Hematopoietic multipotent progenitor cell (in vitro differentiated cells): ENCODE measurements at places on chromosomes 5 and 9.

- DNase-seq, result no peak
Observed at GRCh38 chr5:34411470-34412346, 244.4 kb upstream of the RAI14 start.

DNA sequence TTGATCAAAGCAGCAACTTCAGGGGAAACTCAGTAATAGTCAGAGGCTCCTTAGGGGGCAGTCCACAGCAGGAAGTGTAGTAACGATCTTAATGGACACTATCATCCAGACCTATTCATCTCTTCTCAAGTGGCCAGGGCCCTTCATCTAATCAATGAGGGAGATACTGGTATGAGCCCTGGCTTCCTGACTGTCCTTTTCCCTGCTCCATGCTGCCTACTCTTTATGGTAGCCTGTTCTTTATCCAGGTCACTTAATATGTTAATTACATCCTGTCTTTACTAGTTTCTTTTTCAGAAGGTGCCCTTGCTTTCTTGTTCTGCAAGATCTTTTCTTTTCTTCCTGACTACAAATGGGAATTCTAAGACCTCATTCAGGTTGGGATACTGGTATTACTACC, 197.1 kb downstream of the CAVIN4 start:
- DNase-seq, result no peak

DNA sequence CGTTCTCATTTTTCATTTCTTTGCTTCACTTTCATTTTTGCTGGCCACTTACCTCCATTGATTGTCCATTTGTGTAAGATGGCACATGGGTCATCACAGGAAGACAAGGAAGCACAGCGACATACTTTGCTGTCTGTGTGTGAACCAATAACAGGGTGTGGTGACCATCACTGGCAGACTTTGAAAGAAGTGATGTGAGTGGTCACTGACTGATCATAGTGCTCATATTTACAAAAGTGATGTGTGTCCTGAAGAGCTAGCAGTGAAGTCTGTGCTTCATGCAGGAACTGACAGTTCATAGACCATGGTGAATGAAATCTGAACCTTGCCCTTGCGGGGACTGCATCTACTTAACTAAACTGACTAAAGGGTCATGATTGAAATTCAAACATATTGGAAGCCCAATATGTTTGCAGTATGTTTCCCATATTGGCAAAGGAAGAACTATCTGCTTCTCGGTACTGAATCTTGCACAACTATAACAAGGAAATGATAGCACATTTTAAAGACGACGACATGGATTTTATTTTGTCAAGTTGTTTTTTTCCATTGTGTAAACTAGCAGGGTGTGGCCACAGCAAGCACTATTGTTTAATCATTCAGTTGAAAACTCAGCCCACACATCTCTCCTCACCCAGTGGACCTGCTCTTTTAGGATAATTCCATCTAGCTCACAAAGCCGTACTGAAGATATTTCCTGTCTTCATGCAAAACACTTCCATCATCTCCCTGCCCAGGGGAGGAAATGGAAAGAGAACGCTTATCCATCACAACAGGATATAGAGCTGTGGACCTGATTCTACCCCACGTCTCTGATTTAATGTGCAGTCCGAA, 232.0 kb upstream of the ANKRD55 start:
- DNase-seq, result no peak

DNA sequence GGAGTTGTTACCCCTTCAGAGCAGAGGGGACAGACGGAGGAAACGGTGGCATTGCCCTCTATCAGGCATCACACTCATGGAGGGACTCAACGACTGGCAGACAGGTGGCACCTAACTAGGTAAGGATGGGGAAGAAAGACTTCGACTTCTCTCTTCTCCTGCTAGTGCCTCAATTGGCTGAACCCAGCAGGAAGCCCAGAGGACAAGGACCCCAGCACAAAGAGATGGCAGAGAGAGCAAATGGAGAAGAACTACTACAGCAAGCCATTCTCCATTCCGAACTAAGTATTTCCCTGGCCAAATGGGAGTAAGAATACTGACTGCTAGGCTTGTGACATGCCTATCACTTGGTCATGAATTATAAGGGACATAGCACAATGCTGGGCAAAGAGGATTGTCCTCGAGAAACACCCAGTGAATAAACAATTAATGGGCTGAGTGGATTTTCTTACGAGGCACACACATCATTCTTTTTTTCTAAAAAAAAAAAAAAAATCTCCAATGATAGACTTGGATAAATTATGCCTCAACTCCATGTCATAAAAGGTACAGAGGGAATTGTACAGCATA, 35.3 kb upstream of the CPEB4 start:
- no peak for DNase-seq

DNA sequence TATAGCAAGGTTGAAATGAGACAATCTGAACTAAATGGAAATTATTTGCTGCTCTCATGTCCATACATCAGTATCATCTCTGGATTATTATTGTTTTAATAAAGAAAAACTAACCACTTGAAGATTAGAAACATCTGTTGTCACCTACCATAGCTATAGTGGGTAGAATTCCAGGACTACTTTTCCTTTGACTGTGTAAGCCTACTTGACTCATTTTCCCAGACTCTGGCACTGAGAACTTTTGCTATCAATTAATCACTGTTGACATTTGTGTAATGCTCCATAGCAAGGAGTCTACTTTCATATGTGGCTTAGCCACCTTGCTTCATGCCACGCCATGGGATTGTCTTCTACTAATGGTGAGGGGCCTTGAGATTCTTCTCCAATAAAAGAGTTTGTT, 59.9 kb upstream of the ARRDC3 start:
- DNase-seq, result no peak

DNA sequence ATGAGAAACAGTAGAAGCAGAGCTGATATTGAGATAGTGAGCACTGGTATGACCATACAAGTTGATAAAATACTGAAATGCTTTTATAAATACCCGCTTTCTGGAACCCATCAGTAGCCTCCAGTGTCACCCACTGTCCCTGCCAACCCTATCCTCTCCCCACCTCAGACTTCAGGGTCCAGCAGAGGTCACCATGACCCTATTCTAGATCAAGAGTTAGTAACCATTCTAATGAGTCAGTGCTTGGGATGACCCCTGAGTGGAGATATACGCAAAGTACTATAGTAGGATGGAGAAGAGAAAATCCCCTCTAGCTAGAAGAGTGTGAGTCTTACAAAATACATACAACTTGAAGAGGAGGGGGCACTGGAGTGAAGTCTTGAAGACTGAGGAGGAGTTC, 297.9 kb upstream of the BRINP1 start:
- DNase-seq, result no peak

- DNase-seq, result no peak
Observed at GRCh38 chr9:5429873-5430564, 7.7 kb downstream of the PLGRKT start.

GRCh38 chr5:149471406-149472183, 79.6 kb downstream of the CSNK1A1 start:
- no peak for DNase-seq

GRCh38 chr5:139472386-139473030, 1.7 kb downstream of the SMIM33 start:
- no peak for DNase-seq

- DNase-seq, result no peak
Observed at GRCh38 chr5:134083517-134083916, 31.0 kb upstream of the TCF7 start.

DNA sequence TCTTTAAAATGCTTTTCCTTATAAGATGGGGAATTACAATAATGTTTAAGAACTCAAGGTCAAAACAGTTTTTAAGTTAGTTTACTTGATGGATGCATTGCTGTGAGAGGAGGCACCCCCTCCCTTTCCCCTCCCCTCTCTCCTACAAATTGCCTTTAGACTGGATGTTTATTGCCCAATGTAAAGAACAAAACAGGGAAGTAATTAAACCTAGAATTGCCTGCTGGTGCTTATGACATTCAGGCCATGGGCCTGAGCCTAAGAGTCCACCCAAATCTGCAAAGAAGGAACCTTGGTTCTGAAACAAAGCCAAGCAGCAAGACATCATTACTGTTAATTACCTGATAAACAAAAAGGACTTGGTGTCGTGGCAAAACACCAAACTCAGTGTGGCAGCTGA, 630.3 kb downstream of the ISL1 start:
- DNase-seq, result no peak

- no peak for DNase-seq
Observed at GRCh38 chr5:79001471-79001870, 16.4 kb upstream of the ARSB start.

- no peak for DNase-seq
Observed at GRCh38 chr9:79757074-79757473, 185.3 kb downstream of the TLE4 start.

DNA sequence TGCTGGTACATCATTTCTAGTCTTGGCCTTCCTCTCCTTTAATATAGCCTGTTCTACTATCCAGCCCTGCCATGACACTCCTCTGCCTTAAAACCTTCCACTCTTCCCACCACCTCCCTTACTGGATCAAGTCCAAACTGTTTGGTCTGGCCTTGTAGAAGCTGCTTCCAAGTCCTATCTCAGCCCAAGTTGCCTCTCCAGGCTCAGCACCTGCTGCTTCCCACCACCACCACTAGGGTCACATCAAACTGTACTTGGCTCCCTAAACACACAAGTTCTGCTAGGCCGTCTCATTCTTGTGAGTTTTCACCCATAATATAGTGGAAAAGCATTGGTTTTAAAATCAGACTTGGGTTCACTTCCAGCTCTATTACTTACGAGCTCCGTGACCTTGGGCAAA, 1.4 kb downstream of the NDUFA8 start:
- no peak for DNase-seq

DNA sequence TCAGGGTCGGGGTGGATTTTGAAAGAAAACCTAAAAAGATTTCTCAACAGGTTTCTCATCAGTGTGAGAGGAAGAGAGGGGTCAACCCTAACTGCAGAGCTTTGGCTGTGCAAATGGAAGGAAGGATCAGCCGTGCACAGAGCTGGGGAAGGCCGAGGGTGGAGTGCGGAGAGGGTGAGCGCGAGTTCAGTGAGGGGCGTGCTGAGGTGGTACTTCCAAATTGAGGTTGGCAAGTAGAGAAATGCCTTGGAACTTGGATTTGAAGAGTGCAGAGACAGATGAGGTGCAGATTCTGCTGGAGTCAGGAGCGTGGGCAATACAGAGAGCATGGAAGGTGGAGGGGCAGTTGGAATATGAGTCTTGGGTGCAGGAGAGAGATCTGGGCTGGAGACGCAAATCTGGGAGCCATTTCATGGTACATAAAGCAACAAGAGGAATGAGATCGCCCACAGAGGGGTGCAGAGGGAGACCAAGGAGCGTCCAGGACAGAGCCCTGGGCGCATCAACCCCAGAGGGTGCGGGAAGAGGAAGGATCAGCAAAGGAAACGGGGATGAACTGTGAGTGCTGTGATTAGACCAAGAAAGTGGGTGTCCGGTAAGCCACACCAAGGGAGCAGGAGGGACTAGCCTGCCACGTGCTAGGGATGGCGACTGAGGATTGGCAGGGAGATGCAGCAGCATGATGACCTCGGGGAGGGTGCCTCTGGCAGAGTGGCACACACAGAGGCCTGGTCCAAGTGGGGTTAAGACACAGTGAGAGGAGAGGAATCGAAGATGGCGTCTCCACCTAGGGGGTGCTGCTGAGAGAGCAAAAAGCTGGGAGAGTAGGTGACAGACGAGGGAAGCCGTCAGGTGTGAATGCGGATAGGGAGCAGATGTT, 105.8 kb downstream of the ADAMTS2 start:
- no peak for DNase-seq

- DNase-seq, result no peak
Observed at GRCh38 chr9:136010615-136011361, 49.6 kb upstream of the UBAC1 start.

DNA sequence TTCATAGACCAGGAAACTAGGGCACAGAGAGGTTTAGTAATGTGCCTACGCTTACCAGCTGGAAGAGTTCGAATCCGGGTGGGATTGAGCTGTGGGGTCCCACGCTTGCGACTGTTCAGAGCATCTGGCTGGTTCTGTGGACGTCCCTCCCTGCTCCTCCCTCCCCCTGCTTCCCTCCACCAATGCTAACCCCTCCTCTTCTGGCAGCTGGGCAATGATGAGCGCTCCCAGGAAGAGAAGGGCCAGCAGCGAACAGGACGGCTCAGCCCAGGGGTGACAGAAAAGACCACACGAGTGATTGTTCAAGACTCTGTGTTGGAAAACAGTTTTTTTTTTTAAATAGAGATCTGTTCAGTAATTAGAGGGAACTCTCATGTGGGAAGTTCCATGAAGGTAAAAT, 6.9 kb downstream of the FAM163B start:
- DNase-seq, result no peak

- DNase-seq, result no peak
Observed at GRCh38 chr9:111866976-111867375, 29.6 kb upstream of the UGCG start.

- DNase-seq, result peak; percentile 7
Observed at GRCh38 chr9:131126059-131126426, 657 bp downstream of the NUP214 start.

DNA sequence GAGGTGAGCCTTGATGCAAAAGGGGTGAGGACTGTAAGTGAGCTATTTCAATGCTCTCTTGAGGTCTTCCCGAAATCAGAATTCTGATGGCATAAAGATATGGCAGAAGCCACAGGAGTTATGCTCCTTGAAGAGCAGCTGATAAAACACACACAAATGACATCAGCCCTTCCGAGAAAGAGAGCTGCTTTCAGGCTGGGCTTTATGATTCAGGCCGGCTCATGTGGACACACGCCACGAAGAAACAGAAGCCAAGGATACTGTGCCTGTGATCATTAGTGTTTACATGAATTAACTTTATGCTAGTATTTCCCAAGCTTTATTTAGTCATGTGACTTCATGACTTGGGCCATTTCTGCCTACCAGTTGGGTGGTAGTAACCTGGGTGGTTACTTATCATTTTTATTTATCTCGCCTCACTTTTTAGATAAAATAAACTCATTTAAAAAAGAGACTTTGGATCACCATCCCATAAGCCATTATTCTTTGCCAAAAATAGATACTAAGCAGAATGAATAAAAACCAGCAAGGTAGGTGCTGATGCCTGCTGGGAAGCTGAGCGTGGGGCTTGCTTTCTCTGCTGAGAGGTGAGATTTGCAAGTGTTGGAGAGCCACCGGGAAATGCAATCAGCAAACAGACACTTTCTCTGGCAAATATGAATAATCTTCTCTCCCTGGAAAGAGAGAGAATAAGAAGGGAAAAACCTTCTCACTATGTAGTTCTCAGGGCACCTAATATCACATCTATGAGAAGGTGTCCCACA, 73.0 kb upstream of the SLC25A51 start:
- no peak for DNase-seq

DNA sequence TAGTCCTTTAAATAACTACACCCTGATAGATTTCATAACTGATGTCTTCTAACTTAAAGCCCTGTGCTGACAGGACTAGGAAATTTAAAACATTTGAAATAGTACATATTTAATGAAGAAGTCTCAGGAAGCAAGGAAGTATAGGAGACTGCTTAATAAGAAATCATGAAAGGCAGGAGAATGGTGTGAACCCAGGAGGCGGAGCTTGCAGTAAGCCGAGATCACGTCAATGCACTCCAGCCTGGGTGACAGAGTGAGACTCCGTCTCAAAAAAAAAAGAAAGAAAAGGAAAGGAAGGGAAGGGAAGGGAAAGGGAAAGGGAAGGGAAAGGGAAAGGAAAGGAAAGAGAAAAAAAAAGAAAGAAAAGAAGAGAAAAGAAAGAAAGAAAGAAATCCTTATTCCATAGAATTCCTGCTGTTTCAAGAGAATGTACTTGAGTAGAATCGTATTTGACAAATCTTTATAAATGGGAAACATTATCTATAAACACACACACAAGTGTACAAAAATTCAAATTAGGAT, 74.1 kb downstream of the BNC2 start:
- DNase-seq, result no peak
